ENCODE measurements at places on chromosomes 5 and 9. TPM values are rescaled to one million over a fixed set of nuclear protein-coding genes. Genes with fewer than 3 reads are reported as not detected.
A peak's percentile ranks its signal among the peaks of the same experiment; 100 is the strongest.

GRCh38 chr5:169914766-169915165 is 65.5 kb downstream of the INSYN2B start:
- peak; percentile 62 for DNase-seq

- peak; percentile 27 for DNase-seq
These were observed 110.2 kb downstream of the MLLT3 start for GRCh38 chr9:20512106-20512505.

DNA sequence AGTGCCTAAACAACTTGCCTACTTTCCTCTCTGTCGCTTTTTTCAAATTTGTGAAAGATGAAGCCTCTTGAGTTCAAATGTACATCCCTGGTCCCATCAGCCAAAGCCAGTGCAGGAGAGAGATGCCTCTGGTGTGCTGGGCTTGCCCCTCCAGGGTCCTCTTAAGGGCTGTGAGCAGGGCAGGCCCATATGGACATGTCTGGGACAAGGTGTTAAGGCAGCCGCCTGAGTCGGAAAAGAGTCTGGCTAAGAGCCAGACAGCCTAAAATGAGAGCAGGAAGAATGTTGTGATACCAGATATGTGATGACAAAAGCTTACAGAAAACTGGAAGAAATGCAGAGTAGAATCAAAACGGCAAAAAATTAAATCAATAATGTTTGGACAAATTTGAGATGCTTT is 72.5 kb downstream of the APTX start:
- no peak for DNase-seq

DNA sequence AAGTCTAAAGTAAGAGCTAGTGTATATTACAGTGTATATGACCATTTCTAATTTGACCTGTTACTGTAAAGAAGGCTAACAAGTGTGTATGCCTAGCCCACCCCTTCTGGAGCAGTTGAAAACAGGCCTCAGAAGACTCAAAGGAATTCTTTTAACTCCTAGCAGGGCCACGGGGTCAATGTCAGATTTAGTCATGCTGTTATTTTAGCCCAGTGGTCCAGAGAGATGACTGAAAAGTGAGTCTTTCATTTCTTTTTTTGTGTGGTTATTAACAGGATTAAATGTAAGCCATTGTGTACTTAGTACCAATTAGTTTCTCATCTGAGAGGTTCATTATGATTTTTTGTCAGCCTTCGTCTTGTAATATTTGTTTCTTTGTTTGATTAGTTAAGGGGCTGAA is 24.4 kb downstream of the ZCCHC7 start:
- no peak for DNase-seq

- peak; percentile 38 for DNase-seq
These were observed 133.8 kb upstream of the SLC24A2 start for GRCh38 chr9:19922476-19923118.

- DNase-seq: no peak
These were observed 301.1 kb downstream of the PRR16 start for GRCh38 chr5:120765189-120765588.

- no peak for DNase-seq
These were observed 112.1 kb downstream of the KIF4B start for GRCh38 chr5:155125551-155126095.

- no peak for DNase-seq
These were observed 672.9 kb downstream of the NR2F1-AS1 start for GRCh38 chr5:92907938-92908606.

GRCh38 chr5:43193894-43194265 is 1.9 kb downstream of the NIM1K start:
- DNase-seq: no peak

- DNase-seq: no peak
These were observed 636.5 kb downstream of the TLE1 start for GRCh38 chr9:81052846-81053245.

GRCh38 chr5:15904899-15905830 is 274.4 kb downstream of the MARCHF11 start:
- no peak for DNase-seq

- no peak for DNase-seq
These were observed 131.5 kb downstream of the ZSWIM6 start for GRCh38 chr5:61463596-61463995.

GRCh38 chr5:2399096-2399495 is 352.4 kb downstream of the IRX2 start:
- no peak for DNase-seq

DNA sequence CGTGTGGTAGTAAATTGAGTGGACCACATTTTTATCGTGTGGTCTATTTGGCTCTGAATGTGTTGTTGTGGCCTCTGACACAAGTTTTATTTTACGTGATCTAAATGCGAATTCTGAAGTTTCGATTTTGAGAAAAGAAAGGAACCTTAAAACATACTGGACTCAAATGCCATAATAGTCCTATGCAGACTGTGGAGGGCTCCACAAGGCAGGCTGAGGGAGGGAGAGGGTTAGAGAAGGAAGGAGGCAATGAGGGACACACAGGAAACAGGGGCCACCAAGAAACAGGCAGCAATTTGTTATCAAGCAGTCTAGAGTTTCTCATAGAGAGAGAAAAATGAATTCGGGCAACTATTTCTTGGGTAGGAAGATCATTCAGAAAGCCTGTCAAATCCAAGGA is 110.4 kb upstream of the SEMA6A start:
- DNase-seq: no peak

DNA sequence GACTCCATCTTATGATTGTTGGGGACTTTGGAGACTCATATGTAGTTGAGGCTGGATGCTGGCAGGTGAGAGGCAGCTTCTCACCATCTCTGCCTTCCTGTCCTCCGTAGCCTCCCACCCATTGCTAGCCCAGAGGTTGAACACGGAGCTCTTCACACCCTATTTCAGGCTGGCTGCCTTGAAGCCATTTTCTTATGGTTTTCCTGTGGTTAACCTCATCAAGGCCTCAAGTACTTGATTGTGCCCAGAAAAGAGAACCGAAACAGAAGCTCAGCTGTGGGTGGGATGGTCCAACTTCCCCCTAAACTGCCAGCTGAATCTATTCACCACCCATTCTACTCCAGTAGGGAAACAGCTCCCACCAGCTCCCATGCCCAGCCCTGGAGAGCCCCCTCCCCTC is 102.9 kb downstream of the LIFR start:
- no peak for DNase-seq

- DNase-seq: no peak
These were observed 77.2 kb upstream of the KLF9 start for GRCh38 chr9:70491426-70492318.

Gene EDIL3
- 8.7 TPM for total RNA-seq

Gene PTPN3
- 5.1 TPM for total RNA-seq

Gene SLC46A2
- total RNA-seq: not detected

Gene ELL2
- total RNA-seq: 7.1 TPM

Gene KLHL9
- total RNA-seq: 16.6 TPM

Gene PCDHB4
- 1.7 TPM for total RNA-seq
